ENCODE measurements at places on chromosomes 2 and 18.

DNA sequence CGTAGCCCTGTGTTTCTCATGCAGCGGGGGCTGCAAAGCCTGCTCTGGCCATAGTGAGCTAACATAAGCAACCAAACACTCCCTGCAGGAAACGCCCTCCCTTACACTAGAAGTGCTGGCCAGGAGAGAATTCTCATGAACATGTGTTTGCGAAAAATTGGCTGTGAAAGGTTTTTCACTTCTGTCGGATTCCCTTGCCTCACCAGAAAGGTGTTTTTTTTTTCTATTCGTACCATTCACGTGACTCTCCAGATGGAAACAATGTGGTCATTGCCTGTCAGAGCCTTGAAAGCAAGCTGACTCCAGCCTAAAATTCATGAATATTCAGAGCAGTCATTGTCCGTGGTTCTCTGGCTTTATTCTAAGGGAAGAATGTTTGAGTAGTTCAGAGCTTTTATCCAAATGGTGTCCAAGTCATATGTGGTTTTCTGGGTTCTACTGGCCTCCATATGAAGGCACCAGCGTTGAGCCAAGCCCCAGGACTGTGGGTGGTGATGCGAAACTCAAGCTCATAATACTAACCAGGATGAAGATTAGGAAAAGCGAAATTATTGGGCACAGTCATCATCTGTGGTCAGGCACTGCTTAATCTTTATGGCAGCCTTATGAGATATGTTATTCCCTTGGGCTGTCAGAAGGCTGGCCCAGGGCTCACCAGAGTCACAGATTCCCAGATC lies 236.4 kb downstream of the ALPK2 start:
- DNase-seq: peak; percentile 79

DNA sequence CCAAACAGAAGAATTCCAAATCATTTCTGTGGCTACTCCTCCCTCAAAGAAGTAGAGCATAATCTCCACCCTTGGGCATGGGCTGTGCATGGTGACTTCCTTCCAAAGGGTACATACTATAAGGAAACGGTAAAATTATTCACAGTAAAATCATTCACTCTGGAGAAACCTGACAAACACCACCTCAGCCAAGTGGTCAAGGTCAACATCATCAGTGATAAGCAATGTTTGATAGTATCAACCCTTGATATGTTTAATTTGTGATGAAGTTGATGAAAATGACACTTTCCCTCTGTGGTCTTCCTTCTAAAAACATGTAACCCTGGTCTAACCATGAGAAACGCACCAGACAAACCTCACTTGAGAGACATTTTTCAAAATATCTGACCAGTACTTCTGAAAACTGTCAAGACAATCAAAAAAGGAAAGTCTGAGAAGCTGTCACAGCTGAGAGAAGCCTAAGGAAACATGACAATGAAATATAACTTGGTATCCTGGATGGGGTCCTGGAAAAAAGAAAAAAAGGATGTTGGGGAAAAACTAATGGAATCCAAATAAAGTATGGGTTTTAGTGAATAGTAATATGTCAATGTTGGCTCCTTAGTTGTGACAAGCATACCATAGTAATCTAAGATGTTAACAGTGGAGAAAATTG lies 9.4 kb upstream of the TXNDC2 start:
- no peak for DNase-seq

- no peak for DNase-seq
Measured at GRCh38 chr18:44592639-44593038, 88.0 kb upstream of the SETBP1 start.

GRCh38 chr2:239116456-239117246 lies 268.8 kb downstream of the TWIST2 start:
- no peak for DNase-seq

- peak; percentile 48 for DNase-seq
Measured at GRCh38 chr2:159146996-159147666, 139.4 kb downstream of the WDSUB1 start.

DNA sequence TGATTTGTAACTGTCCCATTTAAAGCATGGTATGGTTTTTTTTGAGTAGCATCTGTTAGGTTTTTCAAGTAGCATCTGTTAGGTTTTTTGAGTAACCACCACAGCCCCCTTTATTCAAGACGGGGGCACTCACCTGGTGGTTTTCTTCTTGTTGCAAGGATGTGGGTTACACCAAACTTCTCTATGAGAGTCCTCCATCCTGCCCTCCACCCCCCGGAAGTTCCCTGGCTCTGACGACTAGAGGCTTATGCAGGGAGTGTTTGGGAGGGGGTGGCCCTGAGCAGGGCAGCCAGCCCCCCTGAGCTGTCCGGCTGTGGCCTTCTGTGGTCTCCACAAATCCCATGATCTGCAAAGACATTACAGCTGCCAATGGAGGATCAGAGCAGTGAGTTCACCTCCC lies 39.3 kb downstream of the MTCL1 start:
- DNase-seq: no peak

- no peak for DNase-seq
Measured at GRCh38 chr2:201929281-201930026, 104.2 kb upstream of the FZD7 start.

GRCh38 chr2:230012267-230012884 lies 56.3 kb downstream of the SLC16A14 start:
- no peak for DNase-seq

GRCh38 chr2:8061219-8061618 lies 620.6 kb upstream of the ID2 start:
- no peak for DNase-seq

- no peak for DNase-seq
Measured at GRCh38 chr2:10581021-10581420, 108.8 kb downstream of the NOL10 start.

DNA sequence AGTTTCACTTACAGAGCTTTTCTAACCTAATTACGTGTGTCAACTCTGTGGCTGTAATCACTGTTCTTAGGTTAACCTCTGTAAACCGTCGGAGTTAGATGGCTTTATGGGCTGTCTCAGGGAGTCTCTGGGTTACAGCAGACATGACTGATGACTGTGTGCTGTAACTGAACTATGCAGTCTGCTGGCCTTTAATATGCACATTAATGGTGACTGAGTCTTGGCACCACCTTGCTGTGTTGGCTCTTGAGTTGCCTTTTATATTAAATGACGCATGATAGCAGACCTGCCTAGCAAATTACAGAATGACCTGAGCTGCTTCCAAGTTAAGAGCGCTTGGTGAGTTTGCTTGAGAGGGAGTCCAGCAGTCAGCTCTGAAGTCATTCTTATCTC lies 90.1 kb downstream of the ACKR3 start:
- peak; percentile 82 for DNase-seq

DNA sequence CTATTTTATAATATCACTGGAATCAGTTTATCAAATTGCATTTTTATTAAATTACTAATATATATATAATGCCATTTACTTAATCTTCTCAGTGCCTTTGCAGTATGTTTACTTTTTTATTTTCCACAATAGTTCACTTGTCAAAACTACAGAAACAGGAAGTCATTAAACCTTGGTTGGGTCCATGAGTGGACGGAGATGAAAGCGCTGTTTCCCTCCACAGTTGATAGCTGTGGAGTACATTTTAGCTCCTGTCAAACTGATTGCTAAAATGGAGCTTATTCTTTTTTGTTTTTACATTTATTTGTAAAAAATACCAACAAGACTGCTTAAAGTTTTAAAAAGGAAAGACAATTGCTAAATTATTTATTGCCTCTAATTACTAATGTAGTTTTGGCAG lies 19.2 kb downstream of the MFF start:
- DNase-seq: no peak

GRCh38 chr2:74499267-74499939 lies at the start of gene LBX2:
TSS of gene LBX2 (minus strand) at chr2:74499603. CDS start at chr2:74499537, 66 bp downstream.
- no peak for DNase-seq

DNA sequence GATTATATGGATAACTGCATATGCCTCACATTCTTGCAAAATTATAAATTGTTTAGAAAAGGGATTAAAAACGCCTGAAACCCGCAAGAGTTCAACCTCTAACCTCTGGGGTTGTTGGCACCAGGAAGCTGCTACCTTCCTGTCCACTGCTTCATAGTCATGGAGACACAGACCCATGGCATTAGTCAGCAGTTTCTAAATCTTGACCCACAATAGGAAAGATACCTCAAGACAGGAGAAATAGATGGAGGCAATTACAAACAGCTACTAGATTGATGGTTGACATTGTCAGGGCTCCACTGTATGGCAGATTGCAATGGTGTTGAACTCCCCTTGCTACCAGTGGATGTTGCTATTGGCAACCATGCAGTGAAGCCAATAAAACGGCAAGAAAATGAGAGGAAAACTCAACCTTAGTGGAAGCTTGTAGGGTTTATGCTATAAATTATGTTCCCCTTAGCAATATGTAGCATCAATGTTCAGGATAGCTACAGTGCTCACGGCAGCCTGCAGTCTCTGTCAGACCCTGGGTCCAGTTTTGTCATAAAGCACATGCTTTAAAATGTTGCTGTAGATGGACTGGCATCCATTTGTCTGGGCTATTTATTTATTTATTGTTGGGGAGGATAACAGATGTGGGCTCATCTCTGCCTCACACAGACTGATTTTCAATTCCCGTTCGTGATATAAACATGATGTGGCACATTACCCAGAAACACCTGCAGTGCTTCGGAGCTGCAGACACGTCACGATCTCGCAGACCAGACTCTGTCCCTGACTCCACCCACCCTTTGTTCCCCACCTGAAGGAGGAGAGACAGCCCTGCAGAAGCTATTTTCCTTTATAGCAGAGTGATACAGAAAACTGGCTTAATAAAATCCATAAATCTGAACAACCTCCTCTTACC lies 233.4 kb downstream of the AGPS start:
- no peak for DNase-seq

DNA sequence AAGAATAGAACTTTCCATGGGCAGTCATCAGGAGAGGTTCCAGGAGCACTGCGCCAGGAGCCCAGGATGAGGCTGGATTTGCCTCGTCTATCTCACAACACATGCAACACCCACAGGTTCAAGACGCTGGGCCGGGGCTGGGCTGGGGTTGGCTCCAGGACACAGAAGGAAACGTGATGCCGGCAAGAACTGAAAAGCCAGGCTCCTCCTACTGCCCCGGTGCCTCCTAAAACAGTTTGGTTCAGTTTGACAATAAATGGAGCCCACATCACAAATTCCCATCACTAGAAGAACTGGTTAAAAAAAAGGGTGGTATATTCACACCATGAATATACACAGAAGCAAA lies 75.9 kb downstream of the INHBB start:
- DNase-seq: peak; percentile 6

DNA sequence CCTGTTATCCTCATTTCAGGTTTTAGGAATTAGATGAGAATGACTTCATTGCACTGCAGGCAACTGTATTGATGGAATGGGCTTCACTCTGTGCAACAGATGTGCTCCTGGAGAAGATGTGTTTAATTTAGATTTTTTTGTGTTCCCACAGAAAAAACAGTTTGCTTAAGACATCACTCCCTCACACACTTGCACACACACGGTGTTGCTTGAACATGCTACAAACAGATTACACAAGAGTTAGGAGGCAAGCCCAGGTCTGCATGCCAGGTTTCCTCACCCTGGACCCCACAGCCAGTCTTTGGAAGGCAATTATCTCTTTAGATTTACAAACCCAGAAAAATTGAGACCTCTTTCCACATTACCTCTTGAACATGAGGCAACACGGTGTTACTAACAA lies 93.7 kb upstream of the KLHL29 start:
- DNase-seq: no peak

- DNase-seq: no peak
Measured at GRCh38 chr2:63012541-63012940, 38.1 kb upstream of the OTX1 start.

DNA sequence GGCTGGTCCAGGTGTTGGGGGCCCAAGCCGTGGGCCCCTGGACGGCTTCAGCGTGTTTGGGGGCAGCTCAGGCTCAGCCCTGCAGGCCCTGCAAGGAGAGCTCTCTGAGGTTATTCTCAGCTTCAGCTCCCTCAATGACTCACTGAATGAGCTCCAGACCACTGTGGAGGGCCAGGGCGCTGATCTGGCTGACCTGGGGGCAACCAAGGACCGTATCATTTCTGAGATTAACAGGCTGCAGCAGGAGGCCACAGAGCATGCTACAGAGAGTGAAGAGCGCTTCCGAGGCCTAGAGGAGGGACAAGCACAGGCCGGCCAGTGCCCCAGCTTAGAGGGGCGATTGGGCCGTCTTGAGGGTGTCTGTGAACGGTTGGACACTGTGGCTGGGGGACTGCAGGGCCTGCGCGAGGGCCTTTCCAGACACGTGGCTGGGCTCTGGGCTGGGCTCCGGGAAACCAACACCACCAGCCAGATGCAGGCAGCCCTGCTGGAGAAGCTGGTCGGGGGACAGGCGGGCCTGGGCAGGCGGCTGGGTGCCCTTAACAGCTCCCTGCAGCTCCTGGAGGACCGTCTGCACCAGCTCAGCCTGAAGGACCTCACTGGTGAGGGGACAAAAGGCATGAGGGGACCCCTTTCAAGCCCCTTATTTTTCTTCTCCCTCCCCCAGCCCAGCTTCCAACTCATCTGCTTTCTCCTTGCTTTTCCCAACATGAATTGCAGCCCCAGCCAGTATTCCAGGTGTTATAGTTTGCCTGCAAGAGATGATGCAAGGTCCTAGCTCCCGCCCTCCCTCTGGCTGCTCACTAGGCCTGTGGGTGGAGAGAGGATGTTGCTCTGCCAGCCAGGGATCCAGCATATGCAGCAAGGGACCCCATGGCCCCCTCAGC lies 2.9 kb upstream of the KHK start:
- peak; percentile 20 for DNase-seq

GRCh38 chr2:174686430-174686829 lies 77.8 kb downstream of the CHRNA1 start:
- no peak for DNase-seq

GRCh38 chr2:221999166-221999565 lies 299.6 kb downstream of the PAX3 start:
- DNase-seq: no peak

GRCh38 chr2:62306751-62307468 lies 111.0 kb downstream of the B3GNT2 start:
- DNase-seq: no peak

- no peak for DNase-seq
Measured at GRCh38 chr18:27113358-27113757, 71.8 kb downstream of the CHST9 start.

DNA sequence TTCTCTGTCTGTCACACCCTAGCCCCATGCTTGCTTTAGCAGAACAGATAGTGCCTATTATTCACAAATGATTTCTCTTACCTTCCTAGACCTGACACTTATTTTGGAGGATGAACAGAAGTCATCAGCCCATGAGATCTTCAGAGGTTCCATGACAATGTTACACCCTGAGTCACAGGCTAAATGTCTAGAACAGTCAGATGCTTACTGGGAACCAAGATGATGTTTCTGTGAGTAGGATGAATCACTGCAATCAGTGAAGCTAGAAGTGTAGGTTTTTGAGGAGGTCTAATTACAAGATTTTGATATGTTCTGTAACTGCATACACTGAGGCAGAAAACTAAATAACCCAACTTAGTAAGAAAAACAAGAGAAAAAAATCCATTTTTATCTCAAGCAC lies 123.0 kb upstream of the THUMPD2 start:
- no peak for DNase-seq

DNA sequence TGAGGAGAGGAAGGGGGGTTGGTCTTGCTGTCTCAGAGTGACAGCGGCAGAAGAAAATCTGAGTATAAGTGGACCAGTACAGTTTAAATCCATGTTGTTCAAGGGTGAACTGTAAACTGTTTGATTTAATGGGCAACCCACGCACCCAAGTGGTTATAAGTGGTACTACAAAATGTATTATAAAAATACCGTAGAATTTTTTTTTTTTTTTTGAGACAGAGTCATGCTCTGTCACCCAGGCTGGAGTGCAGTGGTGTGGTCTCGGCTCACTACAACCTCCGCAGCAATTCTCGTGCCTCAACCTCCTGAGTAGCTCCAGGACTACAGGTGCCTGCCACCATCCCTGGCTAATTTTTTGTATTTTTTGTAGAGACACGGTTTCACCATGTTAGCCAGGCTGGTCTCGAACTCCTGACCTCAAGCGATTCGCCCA lies 2.1 kb upstream of the CHCHD5 start:
- DNase-seq: no peak

- no peak for DNase-seq
Measured at GRCh38 chr2:65604246-65604645, 171.8 kb upstream of the SPRED2 start.
